ENCODE measurements at places on chromosomes 1 and 21. TPM values are rescaled to one million over a fixed set of nuclear protein-coding genes. Genes with fewer than 3 reads are reported as not detected.

- peaks cover 19% of the 10 kb centered on the region for H3K4me1 ChIP-seq
- no peak for DNase-seq
- H3K36me3 ChIP-seq: peaks cover 11% of the 10 kb centered on the region
- H3K4me3 ChIP-seq: no peak overlapping the region
Observed at GRCh38 chr1:150572918-150573647, 6.3 kb downstream of the MCL1 start.

- no peaks in the 10 kb centered on the region for H3K27me3 ChIP-seq
Observed at GRCh38 chr1:204703826-204704612, 18.5 kb upstream of the LRRN2 start.

DNA sequence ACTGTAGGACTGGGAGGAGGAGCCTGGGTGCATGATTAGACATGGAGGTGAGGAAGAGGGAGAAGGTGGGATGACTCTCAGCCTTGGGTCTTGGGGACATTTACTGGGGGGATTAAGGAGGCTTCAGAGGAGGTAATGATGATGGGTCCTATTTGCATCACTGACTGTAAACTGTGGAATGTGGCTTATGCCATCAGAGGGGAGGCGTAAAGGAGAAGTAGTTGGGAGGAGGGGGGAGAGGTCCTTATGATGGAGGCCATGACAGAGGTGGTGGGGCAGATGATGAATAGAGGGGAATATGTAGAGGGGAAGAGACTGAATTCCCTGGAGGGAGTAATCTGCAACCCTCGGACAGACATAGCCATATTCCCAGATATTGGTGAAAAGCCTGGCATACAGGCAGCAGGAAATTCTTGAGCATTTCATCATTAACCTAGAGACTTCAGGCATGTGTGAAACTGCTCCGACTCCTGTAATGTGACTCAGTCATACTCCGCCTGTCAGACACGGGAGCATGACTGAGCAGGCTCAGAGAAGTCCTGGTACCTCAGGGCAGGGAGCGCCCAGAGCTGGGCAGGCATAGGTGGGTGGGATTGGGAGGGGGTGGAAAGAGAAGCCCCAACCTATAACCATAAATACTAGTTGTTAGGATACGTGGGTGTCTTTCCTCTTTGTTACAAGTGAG is 8.0 kb upstream of the LCE5A start:
- H3K4me3 ChIP-seq: no peak overlapping the region
- no peaks in the 10 kb centered on the region for H3K27me3 ChIP-seq
- H3K27ac ChIP-seq: no peak overlapping the region
- no peaks in the 10 kb centered on the region for H3K4me1 ChIP-seq
- H3K36me3 ChIP-seq: no peaks in the 10 kb centered on the region

- DNase-seq: no peak
- H3K4me3 ChIP-seq: no peak overlapping the region
- no peak overlapping the region for H3K27ac ChIP-seq
- no peaks in the 10 kb centered on the region for H3K36me3 ChIP-seq
- no peaks in the 10 kb centered on the region for H3K27me3 ChIP-seq
Observed at GRCh38 chr1:244749230-244750016, 86.0 kb upstream of the COX20 start.

DNA sequence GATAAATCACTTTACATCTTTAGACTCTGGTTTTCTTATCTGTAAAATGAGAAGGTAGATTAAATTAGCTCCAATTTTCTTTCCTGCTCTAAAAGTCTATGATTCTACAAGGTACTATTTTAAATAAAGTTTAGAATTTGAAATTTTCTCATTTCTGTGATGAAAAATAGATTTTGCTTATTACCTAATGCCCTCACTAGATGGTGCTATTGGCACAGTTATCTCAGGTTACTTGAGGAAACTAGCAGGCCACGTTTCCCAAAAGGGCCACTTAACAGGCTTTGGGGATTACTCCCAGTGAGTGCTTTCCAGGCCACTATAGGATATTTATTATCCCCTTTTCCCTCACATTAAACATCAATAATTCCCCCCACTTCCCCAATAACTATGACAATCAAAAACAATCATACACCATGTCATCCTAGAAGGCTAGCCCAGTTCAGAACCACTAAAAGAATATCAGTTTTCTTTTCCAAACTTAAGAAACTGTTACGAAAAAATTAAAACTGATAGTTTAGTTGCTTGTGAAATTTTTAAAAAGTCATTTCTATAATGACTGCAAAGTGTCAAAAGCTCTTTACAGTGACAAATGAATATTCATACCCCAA is 30.6 kb downstream of the OMA1 start:
- H3K4me1 ChIP-seq: no peaks in the 10 kb centered on the region
- no peaks in the 10 kb centered on the region for H3K27me3 ChIP-seq
- H3K36me3 ChIP-seq: no peaks in the 10 kb centered on the region

DNA sequence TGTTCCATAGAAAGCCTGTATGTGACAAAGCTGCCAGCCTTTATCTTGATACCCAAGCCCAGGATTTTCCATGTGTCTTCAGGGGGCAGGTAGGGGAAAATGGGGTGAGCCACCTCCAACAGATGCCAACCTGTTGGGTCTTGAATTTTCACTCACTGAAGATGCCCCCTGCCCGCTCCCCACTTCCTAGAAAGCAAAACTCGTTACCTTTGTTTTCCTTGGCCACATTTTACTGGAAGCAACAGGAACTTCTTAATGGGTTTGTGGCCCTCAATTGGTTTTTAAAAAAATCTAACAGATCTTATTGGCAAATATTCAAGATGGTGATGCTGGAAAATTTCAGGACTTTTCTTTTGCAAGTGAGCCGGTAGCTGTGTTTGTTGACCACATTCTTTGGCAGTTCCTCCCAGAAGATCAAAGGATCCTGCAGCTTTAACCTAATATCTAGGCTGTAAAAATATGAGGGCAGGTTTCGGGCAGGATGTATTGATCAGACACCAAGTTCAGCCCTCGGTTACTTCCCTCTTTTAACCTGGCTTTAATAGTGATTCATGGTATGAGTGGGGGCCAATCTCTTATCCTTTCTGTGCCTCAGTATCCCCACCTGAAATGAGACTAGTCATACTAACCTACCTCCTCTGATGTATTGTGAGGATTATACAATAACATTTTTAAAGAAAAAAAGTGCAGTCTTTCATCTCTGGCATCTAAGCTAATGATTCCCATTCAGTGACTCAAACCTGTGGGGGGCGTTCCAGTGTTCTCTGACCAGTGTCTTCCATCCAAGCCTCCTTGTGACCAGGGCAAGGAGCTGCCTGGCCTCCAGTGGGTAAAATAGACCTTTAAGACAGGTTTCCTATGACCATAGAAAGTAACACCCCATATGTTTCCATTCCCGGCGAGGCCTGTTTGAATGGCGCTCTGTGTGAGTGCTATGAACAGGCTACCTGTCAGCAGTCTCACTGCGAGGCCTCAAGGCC is 21.3 kb upstream of the GNPAT start:
- no peak overlapping the region for H3K27ac ChIP-seq
- H3K36me3 ChIP-seq: no peaks in the 10 kb centered on the region
- no peak for DNase-seq
- no peaks in the 10 kb centered on the region for H3K27me3 ChIP-seq
- no peak overlapping the region for H3K4me3 ChIP-seq

Gene OR2M3
- total RNA-seq: not detected

Gene LEPROT
- total RNA-seq: 77.6 TPM
